ENCODE measurements at places on chromosomes 1 and 21. TPM values are rescaled to one million over a fixed set of nuclear protein-coding genes. Genes with fewer than 3 reads are reported as not detected.

LYPD8 gene
- not detected for total RNA-seq

DNA sequence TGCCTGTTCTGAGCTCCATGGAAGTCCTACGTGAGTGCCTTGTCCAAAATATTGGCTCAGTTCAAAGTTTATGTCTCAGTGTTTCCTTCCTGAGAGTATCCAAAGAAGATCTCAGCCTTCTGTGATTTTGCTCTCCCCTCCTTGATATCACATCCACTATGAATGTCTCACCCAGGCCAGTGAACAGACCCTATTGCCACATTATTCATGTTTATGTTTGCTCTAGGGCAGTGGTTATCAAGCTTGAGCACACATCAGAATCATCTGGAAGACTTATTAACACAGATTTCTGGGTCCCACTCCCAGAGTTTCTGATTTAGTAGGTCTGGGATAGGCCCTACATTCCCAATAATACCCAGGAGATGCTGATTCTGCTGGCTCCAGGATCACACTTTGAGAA lies 145.0 kb upstream of the FGGY start:
- H3K4me1 ChIP-seq, result peaks cover 19% of the 10 kb centered on the region
- no peaks in the 10 kb centered on the region for H3K27me3 ChIP-seq
- H3K36me3 ChIP-seq, result no peaks in the 10 kb centered on the region
- no peak overlapping the region for H3K4me3 ChIP-seq
- H3K27ac ChIP-seq, result peak overlapping the region; percentile 21

SLFNL1 gene
- total RNA-seq, result 0.12 TPM

DNA sequence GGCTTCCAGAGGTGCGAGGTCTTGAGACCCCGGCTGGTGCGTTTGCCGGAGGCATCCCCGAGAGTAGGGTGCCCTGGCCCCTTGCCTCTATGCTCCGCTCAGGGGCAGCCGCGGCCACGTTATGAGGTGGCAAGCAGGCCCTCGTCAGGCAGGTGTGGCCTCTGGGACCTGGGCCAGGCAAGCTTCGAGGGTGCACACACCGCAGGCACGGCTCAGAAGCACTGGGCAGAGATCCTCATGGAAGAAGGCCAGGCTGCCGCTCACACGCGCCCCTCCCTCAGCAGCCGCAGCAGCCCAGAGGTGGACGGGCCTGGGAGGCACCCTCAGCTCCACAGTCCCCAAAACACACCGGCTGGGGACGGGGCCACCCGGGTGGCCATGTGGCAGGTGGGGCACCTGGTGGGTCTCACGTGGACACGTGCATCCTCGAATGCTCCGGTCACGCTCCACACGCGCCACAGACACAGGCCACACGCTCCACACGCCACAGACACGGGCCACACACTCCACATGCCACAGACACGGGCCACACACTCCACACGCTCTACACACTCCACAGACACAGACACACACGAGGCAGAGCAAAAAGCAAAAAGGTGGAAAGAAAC lies 6.5 kb downstream of the SDF4 start:
- H3K27ac ChIP-seq, result no peak overlapping the region
- DNase-seq, result no peak
- H3K4me1 ChIP-seq, result peaks cover 12% of the 10 kb centered on the region
- H3K36me3 ChIP-seq, result peaks cover 48% of the 10 kb centered on the region
- H3K4me3 ChIP-seq, result no peak overlapping the region

PALMD gene
- total RNA-seq, result not detected

- H3K27me3 ChIP-seq, result no peaks in the 10 kb centered on the region
- H3K36me3 ChIP-seq, result peaks cover 20% of the 10 kb centered on the region
- DNase-seq, result no peak
- H3K4me3 ChIP-seq, result no peak overlapping the region
- H3K4me1 ChIP-seq, result peaks cover 41% of the 10 kb centered on the region
Observed at GRCh38 chr1:89908672-89909436, 86.1 kb upstream of the ZNF326 start.

DNA sequence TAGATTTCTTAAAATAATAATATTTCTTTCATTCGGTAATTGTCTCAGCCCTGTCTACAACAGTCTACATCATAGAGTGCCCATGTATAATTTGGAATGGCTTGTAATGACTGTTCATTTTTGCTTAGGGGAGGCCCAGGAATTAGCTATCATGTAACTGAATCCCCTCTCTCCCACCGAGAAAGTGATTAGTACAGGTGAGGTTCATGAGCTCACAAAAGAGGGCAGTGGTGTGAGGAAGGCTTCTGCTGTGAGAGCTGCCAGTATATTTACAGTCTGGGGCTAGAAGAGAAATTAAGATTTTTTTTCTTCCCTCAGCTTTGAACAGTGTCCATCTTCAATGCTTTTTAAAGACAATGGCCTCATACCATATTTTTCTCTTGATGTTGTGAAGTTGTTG lies 340.7 kb downstream of the ADGRL2 start:
- H3K27ac ChIP-seq, result no peak overlapping the region
- H3K4me1 ChIP-seq, result no peaks in the 10 kb centered on the region
- no peak overlapping the region for H3K4me3 ChIP-seq

DNA sequence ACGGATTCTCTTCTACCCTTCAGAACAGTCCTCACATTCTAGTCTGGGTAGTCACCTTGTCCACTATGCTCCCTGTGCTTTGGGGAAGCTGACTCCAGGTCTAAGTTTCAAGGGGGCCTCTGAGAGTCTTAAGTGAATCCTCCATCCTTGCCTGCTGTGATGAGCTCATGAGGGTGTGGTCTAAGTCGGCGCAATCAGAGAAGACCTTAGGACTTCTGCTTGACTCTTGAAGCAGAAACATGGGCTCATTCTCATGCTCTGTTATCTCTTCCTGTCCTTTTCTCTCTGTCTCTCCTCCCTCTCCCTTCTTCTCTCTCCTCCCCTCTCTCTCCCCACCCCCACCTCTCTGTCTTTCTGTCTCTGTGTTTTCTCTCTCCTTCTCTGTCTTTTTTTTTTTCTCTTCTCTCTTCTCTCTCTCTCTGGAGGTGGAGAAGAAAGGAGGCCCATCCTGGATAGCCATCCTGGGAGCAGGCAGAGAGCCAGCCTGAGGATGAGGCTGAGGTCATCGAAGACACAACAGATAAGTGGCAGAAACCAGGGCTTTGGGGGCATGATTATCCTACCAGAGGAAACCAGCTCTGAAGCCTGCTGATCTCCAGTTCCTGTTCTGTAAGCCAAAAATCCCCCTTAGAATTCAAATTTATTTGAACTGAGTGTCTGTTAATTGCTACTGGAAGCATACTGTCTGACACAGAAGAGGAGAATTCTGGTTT lies 245.6 kb downstream of the SIPA1L2 start:
- H3K27me3 ChIP-seq, result no peaks in the 10 kb centered on the region
- H3K4me3 ChIP-seq, result no peak overlapping the region
- no peaks in the 10 kb centered on the region for H3K36me3 ChIP-seq

- H3K4me3 ChIP-seq, result no peak overlapping the region
- H3K27ac ChIP-seq, result no peak overlapping the region
- H3K27me3 ChIP-seq, result peaks cover 9% of the 10 kb centered on the region
- H3K4me1 ChIP-seq, result no peaks in the 10 kb centered on the region
Observed at GRCh38 chr1:24284156-24284471, 35.0 kb upstream of the GRHL3 start.

PLEKHO1 gene
- 128 TPM for total RNA-seq

GRCh38 chr21:34128124-34128523 lies 54.7 kb downstream of the MRPS6 start:
- peak overlapping the region; percentile 33 for H3K27ac ChIP-seq
- DNase-seq, result no peak
- H3K4me3 ChIP-seq, result no peak overlapping the region
- peaks cover 53% of the 10 kb centered on the region for H3K4me1 ChIP-seq
- H3K27me3 ChIP-seq, result no peaks in the 10 kb centered on the region

PEF1 gene
- total RNA-seq, result 47.1 TPM

DNA sequence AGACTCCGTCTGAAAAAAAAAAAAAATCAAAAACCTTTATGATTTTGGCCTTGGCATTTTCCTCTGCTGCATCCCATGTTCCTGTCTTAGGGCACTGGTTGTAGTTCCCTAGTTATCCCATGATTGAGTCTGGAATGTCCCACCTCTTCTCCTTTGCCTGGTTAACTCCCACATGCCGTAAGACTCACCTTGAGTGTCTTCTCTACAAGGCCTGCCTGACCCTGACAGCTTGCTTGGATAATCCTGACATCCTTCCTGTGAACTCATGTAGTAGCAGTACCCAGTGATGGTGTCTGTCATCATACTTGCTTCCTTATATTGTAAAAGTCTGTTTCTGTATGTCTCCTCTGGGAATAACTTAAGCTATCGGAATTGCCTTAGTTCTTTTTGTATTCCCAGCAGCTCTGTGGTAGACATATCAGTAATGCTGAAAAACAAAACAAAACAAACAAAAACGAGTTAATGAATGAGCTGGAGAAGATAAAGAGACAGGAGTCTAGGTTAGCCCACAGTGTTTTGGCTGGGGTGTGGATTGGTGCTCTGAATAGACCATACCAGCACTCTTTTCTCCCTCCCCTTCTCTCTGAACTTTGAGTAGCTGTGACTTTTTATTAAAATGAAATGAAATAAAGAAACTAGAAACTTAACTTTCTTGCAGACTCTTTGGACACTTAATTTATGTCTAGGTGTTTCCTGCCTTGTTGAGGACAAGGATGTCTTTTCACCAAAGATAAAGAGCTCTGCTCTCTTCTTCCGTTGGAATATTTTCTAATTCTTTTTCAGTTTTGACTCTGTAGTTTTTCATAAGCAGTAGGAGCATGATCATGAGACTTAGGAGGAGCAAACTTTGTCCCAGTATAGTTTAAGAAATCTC lies 15.1 kb downstream of the NEK7 start:
- peaks cover 7% of the 10 kb centered on the region for H3K36me3 ChIP-seq
- peak overlapping the region; percentile 67 for H3K27ac ChIP-seq
- no peak for DNase-seq
- peaks cover 84% of the 10 kb centered on the region for H3K4me1 ChIP-seq

GRCh38 chr1:208497866-208498541 lies 253.8 kb upstream of the PLXNA2 start:
- no peaks in the 10 kb centered on the region for H3K36me3 ChIP-seq
- no peak overlapping the region for H3K27ac ChIP-seq
- DNase-seq, result no peak
- H3K4me3 ChIP-seq, result no peak overlapping the region
- peaks cover 3% of the 10 kb centered on the region for H3K27me3 ChIP-seq
- H3K4me1 ChIP-seq, result no peaks in the 10 kb centered on the region
